ENCODE measurements at places on chromosomes 3 and 15.
A peak's percentile ranks its signal among the peaks of the same experiment; 100 is the strongest.

DNA sequence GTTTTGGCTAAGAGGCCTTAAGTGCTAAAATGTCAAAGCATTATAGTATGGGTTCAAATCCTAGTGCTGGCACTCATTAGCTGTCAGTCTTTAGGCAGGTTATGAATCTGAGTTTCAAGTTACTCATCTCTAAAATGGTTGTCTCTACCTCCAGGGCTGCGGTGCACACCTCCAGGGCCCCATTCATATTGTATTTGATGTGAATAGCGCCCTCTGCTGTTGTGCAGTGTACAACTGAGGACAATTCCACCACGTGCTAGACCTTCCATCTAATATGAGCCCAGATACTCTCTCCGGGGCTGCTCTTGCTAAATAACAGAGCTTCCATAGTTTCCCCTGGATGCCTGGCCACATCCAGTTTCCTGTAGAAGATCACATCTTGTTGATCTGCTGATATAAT, 54.3 kb downstream of the OXNAD1 start:
- no peak for DNase-seq

DNA sequence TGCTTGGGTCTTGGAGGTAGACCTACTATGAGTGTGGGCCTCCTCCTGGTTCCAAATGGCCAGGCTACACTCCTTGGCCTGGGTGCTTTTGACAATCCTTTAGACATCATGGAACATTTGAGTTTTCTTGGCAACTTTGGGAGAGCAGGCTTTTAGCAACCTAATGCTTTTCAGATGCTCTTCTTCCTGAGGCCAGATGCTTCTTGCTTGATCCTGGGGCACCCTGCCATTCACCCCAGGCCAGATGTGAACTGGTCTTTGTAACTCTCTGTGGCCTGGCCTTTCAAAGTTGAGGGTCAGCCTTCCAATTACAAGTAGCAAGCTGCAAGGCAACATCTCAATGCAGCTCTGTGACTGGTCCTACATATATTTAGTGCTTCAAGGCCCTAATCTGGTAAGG, 40.5 kb downstream of the RTP1 start:
- no peak for DNase-seq

GRCh38 chr3:145197821-145198220, 963.2 kb downstream of the PLOD2 start:
- no peak for DNase-seq

DNA sequence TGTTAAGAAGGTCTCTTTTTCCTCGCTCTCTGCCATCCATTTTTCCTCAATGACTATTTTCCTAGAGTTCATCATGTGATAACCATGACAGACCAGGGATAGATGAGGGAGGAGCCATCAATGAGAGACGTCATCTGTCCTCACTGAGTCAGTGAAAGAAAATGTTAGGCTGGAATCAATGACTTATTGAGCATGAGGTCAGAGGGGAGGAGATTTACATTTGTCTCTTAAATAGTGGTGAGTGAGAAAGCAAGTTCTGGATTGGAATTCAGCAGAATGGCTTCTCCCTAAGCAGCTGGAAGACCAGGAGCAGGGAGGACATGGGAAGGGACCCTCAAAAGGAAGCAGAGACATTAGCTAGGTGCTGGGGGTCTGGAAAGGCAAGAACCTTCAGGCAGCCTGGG, 28.2 kb upstream of the USP3 start:
- no peak for DNase-seq

GRCh38 chr15:42048821-42049200, 28.0 kb upstream of the PLA2G4E start:
- no peak for DNase-seq

GRCh38 chr3:182710557-182711157, 82.6 kb upstream of the ATP11B start:
- peak; percentile 1 for DNase-seq

- DNase-seq: no peak
Measured at GRCh38 chr15:69313432-69314000, 14.8 kb downstream of the PAQR5 start.

DNA sequence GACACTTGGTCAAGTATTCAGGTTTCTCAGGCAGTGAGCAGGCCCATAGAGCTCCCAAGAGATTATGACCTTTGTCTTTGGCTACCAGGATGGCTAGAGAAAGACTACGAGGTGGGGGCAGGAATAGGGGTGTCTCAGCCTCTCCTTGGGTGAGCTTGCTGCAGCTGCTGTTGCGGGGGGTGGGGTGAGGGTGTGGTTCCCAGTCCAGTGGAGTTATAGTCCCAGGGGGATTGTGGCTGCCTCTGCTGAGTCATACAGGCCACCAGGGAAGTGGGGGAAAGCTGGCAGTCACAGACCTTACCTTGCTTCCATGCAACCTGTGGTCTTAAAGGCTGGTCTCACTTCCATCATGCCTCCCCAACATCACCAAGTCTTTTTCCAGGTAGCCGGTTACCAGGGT, 31.7 kb downstream of the ATP2C1 start:
- DNase-seq: no peak

DNA sequence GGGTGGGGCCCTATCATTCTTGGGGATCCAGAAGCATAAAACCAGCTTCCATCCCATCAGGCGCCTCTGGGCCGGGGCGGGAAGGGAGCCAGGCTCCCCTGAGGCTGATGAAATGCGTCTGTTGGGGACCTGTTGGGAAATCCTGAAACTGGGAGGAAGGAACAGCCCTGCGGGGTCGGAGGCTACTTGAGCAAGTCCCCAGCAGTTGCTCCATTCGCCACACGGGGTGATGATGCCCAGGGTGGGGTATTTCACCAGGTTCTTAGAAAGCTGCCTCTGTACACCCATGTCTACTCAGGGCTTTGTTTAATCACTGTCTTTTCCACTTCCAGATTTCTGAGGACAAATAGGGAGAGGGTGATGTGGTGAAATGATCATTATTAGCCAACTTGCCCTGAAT, 25.4 kb upstream of the TSEN2 start:
- DNase-seq: no peak

DNA sequence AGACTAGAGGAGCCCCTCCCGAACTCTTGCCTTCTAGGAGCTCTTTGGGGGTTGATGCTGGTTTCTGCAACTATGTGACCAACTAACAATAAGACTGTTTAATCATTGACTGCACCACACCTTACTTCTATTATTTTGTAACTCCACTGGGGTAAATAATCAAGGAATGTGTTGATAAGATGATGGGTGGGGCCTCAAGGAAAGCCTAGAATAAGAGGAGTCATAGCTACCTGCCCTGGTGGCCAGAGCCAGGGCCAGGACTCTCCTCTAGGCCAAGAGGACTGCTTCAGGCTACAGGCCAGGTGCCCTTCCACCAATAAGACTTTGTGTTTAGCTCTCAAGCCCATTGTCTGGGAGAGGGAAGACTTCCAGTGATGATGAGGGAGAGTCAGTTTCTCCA, 41.2 kb upstream of the PIAS1 start:
- no peak for DNase-seq

GRCh38 chr3:180332608-180333007, 269.4 kb upstream of the TTC14 start:
- DNase-seq: no peak

- no peak for DNase-seq
Measured at GRCh38 chr15:85598219-85598618, 196.5 kb downstream of the KLHL25 start.

DNA sequence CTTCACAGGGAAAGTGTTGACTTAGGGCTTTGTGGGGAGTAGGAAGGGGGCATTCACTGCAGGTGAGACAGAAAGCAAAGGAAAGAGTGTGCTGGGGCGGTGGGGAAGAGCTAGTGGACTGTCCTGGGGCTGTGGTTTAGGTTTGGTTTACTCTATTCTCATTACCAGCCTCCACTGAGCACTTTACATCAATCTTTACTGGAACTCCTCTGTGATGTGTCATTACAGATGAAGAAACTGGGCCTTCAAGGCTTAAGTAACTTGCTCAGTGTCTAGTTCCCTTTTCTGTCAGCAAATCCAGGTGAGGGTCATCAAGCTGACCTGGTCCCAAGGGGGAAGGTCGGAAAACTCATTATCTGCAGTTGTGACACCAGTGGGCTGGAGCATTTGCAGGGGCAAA, 120.2 kb upstream of the PFN2 start:
- no peak for DNase-seq

- DNase-seq: no peak
Measured at GRCh38 chr15:72809329-72809728, 25.8 kb upstream of the ADPGK start.

GRCh38 chr3:8325306-8325705, 176.3 kb upstream of the LMCD1 start:
- DNase-seq: peak; percentile 38

DNA sequence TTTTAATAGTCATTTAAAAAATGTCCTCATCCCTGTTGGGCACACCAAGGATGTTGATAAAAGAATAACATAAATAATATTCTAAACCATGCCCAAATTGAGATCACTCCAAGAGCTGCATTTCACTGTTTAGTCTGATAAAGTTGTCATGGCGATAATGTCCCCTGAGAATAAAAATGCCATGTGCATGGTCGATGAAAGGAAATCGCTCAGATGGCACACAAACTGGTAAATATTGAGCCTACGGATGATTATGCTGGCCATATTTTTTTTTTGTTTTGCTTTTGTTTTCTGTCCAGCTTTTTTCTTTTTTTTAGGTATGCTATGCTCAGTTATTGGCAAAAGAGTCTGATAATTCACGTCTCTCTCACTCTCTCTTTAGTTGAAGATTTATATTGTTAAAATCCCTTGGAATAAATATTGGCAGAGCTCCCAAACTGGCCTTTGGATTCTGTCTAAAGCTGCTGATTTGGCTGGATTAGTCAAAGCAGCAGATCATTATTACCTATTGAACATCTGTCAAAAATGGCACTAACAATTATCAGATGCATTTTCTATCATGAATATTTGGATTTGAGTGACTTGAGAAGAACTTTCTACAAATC, 643.8 kb downstream of the SQOR start:
- no peak for DNase-seq

- no peak for DNase-seq
Measured at GRCh38 chr3:192833177-192833890, 84.3 kb downstream of the MB21D2 start.

DNA sequence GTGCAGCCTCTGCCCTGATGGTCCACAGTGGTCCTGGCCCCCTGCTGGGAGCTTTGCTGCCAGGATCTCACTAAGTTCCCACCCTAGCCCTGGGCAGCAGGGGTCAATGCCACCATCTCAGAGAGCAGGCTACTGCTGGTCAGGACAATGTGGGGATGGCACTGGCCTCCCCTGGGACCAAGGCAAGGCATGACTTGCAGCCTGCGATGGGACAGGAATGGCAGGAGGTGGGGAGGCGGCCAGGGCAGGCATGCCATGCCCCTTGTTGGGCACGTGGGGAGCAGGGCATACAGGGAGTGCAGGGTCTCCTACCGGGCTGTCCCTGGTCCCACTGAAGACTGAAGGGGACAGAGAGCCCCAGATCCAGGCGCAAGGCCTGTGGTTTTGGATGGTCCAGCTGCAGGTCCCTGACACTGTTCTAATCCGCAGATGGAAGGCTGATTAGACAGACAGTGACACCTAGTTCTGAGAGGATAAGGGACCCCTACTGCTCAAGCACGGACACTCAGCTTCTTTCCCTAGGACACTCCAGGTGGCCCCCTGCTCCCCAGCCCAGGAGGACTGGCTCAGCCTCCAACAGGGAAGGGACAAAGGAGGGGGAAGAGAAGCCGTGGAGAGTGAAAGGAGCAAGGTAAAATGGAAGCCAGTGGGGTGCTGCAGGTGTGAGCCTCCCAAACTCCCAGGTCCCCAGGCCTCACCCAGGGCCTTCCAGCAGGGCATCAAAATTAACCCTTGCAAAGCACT, 69.2 kb upstream of the RPL32 start:
- DNase-seq: no peak

DNA sequence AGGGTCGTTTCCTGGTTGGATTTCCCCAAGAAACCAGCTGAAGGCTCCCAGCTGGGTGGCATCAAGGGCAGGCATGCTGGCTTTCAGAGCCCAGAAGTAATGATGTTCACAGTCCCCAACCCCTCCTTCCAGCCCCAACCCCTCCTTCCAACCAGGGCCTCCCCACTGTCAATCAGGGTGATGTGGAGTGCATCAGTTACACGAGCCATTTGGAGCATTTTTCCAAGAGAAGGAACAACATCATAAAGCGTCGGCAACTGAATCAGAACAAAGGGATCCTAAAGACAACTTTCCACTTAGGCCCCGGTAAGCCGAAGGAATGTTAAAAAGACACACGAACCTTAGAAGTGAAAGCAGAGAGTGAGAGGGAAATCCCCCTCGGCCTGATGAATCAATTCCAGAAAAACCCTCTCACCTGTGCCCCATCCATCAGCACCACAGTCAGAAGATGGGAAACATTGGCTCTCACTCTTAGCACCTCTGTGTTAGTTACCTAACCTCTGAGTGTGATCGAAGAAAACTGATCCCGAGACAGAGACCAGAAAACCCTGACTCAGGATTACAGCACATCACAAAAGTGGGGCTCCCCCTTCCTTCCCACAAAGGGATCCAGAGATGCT, 101.2 kb upstream of the WNT5A start:
- DNase-seq: no peak

- no peak for DNase-seq
Measured at GRCh38 chr15:80953953-80954778, 35.5 kb downstream of the MESD start.

DNA sequence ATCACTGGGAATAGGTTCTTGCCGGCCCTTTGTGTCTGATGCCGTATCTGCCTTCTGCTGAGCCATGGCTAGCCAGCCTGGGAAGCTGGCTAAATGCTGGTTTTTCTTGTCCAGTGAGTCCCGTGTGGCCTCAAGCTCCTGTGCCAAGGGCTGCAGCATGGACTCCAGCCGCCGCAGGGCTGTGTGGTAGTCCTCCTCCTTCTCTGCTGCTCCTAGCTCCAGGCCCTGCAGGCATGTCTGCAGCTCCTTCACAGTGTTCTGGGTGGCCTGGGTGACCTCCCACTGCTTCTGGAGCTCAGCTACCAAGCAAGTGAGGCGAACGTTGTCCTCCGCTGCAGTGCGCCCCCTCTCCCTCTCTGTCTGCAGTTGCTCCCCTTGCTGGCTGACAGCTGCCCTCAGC, 24.9 kb downstream of the CXCR6 start:
- DNase-seq: no peak

DNA sequence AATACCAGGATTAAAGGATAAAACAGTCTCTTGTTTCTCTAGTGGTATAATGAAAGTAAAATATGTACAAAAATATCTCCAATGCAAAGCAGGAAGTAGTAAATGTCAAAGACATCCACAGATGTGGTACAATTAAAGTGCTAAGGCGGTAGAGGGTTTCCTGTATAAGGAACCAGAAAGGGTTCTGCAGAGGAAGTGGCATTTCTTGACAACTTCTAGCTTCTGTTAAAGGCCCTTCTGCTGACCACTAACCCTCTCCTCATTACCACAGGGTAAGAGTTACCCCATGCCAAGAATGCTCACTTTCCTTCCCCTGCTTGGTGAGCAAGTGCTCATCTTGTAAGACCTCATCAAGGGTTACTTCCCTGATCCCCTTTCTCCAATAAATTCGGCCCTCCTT, 883.6 kb upstream of the NR2F2 start:
- no peak for DNase-seq

GRCh38 chr15:95291898-95292472, 1038.5 kb upstream of the NR2F2 start:
- DNase-seq: no peak

GRCh38 chr3:121515313-121515712, 30.5 kb downstream of the POLQ start:
- DNase-seq: no peak

All from putamen (tissue), 1 donor.